ENCODE measurements at places on chromosomes 5 and 9.

DNA sequence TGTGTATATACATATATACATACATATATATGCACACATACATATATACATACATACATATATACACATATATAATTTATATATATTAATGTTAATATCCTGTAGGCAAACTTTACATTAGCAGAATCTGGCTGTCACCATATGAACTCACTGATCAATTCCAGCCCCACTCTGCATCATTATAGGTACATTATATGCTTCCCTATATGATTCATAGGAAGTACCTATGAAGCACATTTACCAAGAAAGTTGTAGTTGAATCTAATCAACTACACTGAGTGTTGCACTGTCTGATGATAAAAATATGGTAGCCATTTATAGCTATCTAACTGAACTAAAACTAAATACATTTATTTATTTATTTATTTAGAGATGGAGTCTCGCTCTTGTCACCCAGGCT, 5.5 kb upstream of the SPATA6L start:
- ATAC-seq: peak; percentile 41

GRCh38 chr9:90702441-90702955, 59.9 kb upstream of the DIRAS2 start:
- no peak for ATAC-seq

DNA sequence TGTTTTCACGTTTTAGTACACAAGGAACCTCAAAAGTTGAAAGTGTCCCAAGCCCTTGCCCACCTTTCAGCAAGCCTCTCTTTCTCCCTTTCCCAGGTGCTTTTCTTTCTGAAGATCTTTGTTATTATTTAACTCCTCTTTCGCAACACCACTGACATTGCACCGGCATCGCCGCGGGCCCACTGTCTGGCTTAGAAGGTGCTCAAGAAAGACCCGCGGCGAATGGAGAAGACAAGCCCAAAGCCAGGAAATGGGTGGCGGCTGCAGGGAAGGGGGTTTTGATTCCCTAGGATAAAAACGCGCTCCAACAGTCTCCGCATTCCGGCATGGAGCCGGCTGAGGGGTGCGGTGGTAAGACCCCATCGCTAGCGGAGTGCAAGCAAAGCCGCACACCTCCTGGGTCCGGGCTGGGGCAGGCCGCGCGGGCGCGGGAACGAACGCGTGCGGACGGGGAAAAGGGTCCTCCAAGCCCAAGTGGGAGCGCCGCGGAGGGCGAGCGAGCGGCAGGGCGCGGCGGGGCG, 404 bp upstream of the AFAP1L1 start:
- no peak for ATAC-seq

GRCh38 chr5:40233268-40233667, 446.4 kb upstream of the PTGER4 start:
- no peak for ATAC-seq

- no peak for ATAC-seq
Measured at GRCh38 chr5:34899066-34899465, 16.2 kb downstream of the RAD1 start.

DNA sequence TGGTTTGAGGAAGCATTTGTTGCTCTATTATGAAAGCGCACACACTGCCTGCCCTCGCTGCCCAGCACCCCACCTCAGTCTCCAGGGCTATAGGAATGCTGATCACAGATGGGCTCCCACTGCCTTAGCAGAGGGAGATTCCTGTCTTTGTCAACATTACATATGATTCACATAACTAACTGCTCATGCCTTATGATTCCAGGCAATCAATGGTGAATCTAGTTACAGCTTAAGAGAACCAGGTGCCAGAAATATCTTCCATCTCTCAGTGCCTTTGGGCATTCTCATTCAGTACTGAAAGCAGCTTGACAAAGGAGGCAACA, 458.9 kb upstream of the C9orf72 start:
- ATAC-seq: no peak

DNA sequence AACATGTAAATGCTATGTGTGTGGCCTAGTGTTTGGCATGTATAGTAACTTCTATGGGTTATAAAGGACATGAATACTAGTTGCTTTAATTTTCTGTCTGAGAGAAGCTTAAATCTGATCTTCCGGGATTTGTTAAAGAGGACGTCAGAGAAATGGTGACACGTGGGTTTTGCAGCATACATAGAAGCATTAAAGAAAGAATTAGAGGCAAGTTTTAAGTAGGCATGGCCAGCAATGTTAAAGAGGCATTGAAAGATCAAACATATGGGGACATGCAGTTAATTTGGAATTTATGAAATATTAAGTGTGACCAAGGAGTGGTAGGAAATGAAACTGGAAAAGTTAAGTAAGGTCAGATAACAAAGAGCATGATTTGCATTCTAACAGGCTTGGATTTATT, 311.4 kb upstream of the RIOK2 start:
- ATAC-seq: no peak

GRCh38 chr5:89729623-89730301, 679.8 kb downstream of the CETN3 start:
- ATAC-seq: no peak

GRCh38 chr5:80174790-80175189, 81.1 kb downstream of the SERINC5 start:
- no peak for ATAC-seq

DNA sequence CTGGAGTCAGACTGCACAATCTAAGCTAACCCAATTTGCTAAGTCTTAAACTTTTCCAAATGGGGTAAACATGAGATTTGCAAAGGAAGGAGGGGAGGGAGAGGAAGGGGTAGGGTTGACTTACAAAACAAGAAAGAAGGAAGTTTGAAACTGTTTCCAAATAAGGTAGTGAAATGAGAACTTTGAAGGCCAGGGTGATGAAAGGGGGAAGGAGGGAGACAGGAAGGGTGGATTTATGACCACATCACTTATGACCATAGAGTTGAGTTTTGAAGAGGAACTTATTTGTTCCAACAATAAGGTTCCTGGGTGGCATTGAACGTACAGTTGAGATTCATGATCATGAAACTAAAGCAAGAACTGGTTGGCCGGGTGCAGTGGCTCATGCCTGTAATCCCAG, 72.5 kb upstream of the DAPK1 start:
- no peak for ATAC-seq

DNA sequence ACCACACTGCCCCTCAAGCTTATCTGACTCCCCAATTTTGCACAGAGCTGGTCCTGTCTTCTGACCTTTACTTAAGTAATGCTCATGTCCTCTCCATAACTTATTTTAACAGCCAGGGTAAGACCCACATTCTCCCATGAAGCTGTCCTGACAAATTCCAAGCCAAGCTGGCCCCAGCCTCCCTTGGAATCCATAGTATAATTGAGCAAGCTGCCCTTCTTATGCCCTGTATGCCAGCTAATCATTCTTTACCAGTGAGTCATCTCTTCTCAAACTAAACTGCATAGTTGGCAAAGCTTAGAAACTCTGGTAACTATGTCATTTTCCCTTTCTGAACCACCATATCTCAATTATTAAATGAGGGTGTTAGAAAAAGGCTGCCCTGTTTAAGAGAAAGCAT, 92.4 kb downstream of the NFIB start:
- ATAC-seq: no peak

DNA sequence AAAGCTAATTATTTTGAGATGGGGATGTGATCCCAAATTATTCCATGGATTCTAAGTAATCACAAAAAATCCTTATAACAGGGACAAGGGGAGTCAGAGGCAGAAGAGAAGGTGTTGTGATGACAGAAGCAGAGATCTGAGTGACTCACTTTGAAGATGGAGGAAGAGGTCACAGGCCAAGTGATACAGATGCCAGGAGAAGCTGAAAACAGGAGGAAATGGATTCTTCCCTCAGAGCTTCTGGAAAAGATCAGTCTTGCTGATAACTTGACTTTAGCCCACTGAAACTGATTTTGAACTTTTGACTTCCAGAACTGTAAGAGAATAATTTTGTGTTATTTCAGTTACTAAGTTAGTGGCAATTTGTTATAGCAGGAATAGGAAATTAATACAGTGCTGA, 105.3 kb downstream of the GCNT1 start:
- no peak for ATAC-seq

DNA sequence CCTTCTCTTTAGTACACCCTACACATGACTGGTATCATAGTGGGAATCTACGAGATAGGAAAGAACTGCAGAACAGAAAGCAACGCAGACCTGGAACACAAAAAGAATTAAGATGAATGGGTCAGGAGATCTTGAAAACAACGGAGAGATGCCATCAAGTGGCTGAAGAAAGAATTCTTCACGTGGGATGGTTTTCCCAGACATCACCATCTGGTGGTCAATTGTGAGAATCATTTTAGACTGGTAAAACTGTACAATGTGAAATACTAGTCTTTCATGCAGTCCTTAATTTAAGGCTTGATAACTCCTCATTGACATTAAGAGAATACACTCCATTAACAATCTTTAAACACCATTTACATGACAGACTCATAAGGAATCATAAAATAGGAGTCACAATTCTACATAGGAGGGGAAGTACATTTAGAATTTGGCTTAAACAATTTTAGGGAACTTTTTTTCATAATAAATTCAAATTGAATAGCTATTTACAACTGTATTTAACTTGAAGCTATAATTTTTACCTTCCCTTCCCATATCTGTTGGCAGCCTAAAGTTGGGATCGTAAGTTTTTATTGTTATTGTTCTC, 128.4 kb upstream of the TRPM3 start:
- no peak for ATAC-seq

DNA sequence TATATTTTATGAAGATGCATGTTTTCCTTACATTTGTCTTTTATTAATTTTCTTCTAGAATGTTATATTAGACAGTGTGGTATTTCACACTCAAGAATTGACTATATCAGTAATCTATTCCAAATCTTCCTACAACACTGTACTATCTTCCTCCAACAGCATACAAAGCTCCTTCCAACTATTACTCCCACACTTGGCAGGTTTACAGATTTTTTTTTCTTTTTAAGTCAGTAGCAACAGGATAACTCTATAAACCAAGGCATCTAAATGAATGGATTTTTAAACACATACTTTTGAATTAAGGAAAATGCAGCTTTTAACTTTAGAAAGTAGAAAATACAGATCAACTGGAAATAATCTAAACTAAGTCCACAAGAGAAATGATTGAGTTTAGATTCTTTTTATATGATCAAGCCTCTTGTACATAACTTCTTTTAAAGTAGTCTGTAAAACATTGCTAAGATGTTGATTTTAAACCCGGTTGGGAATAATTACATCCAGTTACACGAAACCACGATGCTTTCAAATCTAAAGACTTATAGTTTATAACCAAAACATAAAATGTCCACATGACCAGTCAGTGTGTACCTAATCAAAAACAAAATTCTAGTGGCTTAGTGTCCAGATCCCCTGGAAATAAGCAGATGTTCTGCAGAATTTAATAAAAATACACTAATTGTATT, 281.6 kb downstream of the ADAMTS6 start:
- ATAC-seq: no peak

- no peak for ATAC-seq
Measured at GRCh38 chr5:103424026-103424425, 138.6 kb downstream of the NUDT12 start.

GRCh38 chr5:172769342-172769615, 1.7 kb downstream of the DUSP1 start:
- no peak for ATAC-seq

- no peak for ATAC-seq
Measured at GRCh38 chr5:120096413-120096812, 367.7 kb upstream of the PRR16 start.

DNA sequence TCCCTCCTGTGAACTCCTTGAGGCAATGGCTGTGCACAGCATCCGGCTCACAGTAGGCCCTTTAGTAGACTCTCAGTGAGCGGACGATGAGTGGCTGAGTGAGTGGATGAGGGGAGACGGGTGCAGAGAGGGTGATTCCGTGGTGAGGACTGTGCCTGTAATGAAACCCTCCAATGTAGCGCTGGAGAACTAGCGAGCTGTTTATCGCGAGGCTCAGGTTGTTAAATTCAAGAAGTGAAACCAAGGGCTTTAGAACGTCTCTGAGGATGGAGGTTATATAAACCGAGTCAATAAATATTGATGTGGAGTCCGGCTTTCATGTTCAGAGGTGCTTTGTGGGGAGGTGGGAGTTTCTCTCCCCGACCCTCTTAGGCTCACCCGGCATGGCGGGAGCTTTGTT, 53.2 kb downstream of the NSG2 start:
- no peak for ATAC-seq

GRCh38 chr5:132237141-132237540, 9.5 kb upstream of the P4HA2 start:
- ATAC-seq: no peak

DNA sequence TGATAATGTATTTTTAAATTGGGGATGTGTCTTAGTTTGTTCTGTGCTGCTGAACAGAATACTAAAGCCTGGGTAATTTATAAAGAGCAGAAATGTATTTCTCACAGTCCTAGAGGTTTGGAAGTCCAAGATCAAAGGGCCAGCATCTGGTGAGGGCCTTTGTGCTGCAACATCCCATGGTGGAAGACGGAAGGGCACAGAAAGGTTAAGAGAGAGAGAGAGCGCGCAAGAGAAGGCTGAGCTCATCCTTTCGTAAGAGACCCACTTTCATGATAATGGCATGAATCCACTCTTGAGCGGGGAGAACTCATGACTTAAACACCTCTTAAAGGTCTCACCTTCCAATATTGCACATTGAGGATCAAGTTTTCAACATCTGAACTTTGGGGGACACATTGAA, 79.1 kb upstream of the GOLM1 start:
- ATAC-seq: no peak

- no peak for ATAC-seq
Measured at GRCh38 chr5:5192681-5193080, 52.6 kb downstream of the ADAMTS16 start.

DNA sequence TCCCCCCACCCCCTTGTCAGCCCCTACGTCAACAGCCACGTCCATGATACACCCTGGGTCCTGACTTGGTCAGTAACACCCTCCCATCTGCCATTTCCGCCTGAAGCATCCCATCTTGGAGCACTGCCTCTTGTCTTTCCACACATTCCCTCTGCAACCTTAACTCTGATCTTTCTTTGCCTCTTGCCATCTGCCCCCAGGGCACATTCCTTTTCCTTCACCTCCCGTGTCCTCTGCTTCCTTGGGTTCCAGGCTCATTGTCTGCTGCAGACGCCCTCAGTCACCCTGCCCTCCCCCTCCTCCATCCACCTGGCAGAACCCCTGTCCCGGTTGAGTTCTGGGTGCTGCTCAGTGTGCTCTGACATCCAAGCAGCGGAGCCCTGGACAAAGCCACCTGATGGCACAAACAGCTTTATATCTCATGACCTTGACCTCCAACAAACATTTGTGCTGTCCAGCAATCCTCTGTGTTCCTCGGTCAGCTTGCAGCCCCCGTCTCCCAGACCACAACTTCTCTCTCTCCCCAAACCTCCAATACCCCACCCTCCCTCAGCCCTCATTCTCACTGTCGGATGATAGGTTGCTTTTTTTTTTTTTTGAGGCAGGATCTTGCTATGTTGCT, 97.7 kb upstream of the IER5L start:
- no peak for ATAC-seq

DNA sequence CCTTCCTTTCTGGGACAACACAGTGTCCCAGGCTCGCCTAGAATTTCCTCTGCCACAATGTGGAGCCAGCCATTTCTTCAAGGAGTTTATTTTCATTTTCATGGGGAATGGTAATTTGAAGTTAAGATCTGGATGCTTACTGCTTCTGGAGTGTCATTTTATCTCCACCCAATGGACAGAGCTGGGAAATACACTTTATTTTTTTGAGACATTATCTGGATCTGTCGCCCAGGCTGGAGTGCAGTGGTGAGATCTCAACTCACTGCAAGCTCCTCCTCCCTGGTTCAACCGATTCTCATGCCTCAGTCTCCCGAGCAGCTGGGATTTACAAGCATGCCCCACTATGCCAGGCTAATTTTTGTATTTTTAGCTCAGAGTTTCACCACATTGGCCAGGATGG, 12.7 kb upstream of the THG1L start:
- ATAC-seq: peak; percentile 65
